ENCODE measurements at places on chromosomes 1 and 21.

DNA sequence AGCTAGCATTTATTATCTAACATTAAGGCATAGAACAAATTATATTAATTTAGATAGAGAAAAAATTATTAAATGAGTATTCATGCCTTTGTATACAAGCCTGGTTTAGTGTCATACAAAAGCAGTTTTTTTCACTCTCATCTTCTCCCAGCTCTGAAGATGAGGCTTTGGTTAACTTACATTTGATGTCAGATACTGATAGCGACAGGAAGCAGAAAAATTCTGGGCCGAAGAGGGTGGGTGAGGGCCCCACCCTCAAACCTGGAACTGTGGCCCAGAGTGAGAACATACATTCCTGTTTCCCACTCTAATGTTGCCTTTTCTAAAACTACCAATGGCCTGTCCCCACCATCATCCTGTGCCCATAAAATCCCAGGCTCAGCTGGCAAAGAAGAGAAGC is 15.0 kb downstream of the OR2T1 start:
- DNase-seq, result no peak

DNA sequence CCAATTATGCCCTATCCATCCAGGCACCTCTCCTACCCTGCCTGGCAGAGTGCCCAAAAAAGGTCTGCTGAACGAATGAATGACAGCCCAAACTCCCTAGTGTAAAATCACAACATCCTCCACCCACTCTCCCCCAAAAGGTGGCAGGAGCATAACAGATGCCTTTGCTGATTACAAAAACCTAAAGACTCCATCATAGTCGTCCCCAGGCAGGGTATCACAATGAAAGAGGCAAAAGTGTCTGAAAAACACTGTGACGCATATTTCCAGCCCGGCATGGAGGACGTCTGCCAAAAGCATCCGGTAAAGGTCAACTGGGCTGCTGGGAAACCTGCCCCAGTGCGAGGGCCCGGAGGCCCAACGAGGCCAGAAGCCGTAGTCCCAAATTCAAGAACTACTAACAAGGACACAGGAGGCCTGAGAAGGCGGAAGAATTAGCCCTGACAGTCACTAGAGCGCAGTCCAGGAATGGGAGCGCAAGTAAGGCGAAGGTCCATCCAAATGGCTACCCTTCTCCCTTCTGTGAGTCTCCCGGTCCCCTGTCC is 576 bp downstream of the SMIM12 start:
- DNase-seq, result no peak

DNA sequence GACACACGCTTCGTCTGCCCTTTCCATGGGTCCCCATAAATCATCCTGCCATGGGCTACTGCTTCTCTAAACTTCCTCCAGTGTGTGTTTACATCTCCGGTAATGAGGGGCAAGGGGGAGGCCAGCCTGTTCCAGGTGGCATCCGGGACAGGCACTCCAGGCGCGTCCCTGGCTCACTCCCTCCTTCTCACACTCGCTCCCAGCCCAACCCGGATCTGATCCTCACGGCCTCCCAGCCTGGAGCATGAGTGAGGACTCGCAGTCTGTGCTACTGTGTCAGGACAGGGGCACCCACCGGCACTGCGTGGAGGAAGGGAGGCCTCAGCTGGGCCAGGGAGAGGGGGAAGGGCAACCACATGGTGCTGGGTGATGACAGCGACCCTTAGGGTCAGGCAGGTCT is 225.4 kb downstream of the TRABD2B start:
- DNase-seq, result no peak

- no peak for DNase-seq
These were observed 31.7 kb upstream of the GPR37L1 start for GRCh38 chr1:202090994-202091393.

- DNase-seq, result no peak
These were observed 28.1 kb upstream of the AK4 start for GRCh38 chr1:65119951-65120350.

DNA sequence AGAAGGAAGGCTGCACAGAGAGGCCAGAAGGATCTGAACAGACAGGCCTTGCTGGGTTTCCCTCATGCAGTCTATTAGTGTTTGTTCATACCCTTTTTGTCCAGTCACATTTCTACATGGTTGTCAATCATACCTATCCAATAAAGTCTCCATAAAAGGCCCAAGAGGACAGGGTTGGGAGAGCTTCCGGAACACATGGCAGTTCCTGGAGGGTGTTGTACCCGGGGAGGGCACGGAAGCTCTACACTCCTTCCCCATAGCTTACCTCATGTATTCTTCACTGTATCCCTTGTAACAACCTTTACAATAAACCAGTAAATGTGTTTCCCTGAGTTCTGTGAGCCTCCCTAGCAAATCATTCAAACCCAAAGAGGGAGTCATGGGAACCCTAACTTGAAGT is 28.0 kb downstream of the MCOLN2 start:
- no peak for DNase-seq

DNA sequence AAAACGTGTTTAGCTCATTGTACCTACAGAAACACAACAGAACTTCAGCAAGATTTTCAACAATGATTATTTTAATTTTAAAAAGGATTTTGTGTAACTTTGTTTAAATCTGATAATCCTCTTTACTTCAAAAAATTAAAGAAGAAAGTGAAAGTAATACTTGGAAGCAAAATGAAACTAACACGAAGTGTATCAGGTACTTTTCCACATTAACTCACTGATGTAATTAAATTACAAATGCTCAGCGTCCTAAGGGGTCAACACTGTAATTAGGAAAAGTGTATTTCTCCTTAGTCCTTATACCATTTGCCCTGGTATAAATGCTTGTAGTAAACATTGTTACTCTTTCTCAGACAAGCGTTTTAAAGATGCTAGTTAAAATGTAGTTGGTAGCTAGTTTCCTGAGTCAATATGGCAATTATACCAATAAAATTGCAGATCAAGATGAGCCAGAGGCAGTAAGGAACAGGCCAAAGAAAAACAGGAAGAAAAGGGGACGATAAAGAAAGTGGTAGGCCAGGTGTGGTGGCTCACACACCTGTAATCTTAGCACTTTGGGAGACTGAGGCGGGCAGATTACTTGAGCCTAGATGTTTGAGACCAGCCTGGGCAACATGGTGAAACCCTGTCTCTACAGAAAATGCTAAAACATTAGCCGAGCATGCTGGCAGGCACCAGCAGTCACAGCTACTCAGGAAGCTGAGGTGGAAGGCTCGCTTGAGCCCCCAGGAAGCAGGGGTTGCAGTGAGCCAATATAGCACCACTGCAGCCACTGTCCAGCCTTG is 553.0 kb downstream of the SMYD3 start:
- DNase-seq, result no peak

GRCh38 chr1:78143673-78144072 is 97.9 kb downstream of the GIPC2 start:
- DNase-seq, result no peak

- DNase-seq, result no peak
These were observed 1363.9 kb upstream of the ADGRL2 start for GRCh38 chr1:80436851-80437250.

GRCh38 chr1:227901906-227902640 is 45.7 kb downstream of the WNT9A start:
- no peak for DNase-seq

- peak; percentile 88 for DNase-seq
These were observed 17.2 kb downstream of the NFYC start for GRCh38 chr1:40708750-40709099.

- DNase-seq, result no peak
These were observed at the start of gene TMPRSS2 for GRCh38 chr21:41507521-41508414. TSS of gene TMPRSS2 (minus strand) at chr21:41508158. CDS start at chr21:41498133, 10,025 bp downstream.

DNA sequence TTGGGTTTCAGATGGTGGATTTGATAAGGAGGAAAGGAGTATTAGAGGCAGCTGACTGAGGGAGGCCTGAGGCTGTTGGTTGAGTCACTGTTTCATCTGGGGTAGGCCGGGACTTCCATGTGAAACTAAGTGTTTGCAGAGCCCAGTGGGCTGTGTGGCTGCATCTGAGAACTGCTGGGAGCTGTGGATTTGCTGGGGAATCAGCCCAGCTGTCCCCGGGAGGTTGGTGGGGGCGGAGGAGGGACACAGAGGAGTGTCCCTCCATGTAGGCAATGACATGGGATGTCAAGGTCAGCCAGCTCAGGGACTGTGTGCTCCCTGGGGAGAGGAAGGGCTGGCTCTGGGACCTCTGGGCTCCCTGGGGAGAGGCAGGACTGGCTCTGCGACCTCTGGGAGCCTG is 36.4 kb downstream of the SLC2A7 start:
- DNase-seq, result no peak

DNA sequence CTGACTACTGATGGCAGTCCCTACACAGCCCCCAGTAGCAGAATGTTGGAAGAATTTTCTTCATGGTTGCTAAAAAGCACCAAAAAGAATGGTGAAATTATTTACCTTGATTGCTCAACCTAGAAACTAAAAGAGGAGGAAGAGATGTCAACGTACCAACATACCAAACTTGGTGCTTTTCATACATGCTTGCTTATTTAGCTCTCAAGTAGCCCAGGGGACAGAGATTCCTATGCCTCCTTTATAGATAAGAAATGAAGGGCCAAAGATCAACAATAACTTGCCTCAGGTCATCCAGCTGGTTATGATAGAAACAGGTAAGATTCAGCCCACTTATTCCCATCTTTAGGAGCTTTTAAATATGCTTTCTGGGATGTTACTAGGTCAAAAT is 170.6 kb downstream of the PIGK start:
- DNase-seq, result no peak

DNA sequence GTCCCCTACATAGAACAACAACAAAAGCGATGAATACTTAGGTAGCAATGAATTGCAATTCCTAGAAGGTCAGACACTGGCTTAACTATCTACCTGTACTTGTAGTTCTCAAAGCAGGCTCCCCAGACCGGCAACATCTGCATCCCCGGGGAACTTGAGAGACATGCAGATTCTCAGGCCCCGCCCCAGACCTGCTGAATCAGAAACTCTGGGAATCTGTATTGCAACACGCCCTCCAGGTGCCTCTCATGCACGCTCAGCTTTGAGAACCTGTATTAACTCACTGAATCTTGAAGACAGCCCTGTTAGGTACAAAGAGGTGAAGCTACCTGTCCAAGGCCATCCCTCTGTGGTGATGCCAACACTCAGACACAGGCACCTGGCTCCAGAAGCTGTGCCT is 128.1 kb downstream of the KAZN start:
- DNase-seq, result no peak

DNA sequence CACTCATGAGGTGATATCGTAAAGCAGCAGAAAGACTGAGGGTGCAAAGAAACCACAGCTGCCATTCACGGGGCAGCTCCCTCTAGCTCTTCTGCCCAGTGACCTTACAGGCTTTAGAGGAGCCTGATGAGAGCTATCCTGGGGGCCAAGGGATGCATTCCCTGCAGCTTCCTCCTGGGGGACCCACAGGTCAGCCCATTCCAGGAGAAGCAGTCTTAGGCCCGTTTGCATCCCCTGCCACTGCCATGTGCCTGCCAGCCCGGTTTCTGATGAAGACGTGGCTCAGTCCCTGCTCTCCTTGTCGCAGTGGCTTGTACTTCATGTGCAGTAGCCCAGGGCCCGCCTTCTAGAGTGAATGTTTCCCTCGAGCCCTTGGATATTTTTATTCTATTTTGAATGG is 22.8 kb downstream of the ATP5PO start:
- DNase-seq, result no peak

DNA sequence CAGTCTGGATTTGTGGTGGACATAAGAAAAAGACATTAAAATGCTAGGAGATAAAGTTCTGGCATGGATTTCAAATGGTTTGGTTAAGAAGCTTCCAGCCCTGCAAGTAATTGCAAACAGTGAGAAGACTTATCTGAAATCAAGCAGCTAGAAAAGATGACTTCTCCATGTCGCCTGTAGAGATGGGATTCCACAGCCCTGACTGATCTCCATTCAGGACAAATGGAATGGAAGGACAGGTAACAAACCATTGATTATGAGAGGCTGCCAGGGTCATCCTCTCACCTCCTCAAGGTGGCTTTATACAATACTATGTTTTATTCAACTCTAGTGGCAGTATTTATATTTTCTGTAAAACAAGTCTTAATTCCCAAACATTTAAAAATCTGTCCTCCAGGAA is 237.9 kb downstream of the HLX start:
- DNase-seq, result no peak

- no peak for DNase-seq
These were observed 138.9 kb upstream of the ERG start for GRCh38 chr21:38637161-38637560.

DNA sequence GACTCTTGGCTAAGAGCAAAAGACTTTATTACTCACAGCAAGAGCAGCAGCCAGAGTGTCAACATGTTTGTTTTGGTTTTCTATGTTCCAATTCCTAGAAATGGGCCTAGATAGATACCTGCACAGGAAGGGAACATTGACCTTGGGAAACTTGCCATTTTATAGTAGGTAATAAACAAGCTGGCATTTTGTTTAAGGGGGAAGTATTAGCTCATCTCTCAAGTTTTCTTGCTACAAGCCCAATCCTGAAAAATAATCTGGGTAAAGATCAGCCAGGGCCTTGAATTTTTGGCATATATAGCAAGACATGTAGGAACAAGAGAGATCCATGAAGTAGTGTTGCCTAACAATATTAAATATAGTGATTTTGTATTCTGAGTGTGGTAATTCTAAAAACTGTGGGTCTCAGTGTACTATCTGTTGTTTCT is 51.4 kb upstream of the RGL1 start:
- DNase-seq, result no peak

DNA sequence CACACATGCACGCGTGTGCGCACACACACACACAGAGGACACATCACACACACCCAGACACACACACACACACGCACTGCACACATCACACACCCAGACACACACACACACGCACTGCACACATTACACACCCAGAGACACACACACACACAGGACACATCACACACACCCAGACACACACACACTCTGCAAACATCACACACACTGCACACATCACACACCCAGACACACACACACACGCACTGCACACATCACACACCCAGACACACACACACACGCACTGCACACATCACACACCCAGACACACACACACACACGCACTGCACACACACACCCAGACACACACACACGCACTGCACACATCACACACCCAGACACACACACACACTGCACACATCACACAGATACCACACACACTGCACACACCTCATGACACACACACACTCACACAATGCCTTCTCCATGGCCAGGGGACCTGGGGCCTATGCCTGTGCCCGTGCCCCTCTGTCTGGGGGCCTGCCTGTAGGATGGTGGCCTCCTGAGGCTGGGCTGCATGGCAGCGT is 24.4 kb downstream of the CRYAA start:
- DNase-seq, result no peak

DNA sequence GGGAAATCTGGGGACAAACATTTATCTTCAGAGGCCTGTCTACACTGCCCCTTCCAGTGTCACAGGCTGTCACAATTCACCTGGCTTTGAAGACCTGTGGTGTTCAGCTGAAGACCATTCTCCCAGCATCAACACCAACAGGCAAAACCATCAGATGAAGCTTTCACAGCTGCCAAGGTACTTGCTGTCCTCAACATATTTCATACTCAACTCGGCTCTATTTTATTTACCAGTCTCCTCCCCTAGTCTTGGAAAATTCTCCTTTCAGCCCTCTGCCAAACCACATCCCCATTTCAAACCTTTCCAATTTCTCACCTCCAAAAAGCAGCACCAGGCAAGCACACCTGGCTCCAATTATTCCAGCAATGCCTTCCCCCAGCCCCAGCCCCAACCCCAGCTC is 108.8 kb downstream of the TGFBR3 start:
- no peak for DNase-seq

- DNase-seq, result no peak
These were observed 207.0 kb upstream of the MAP1LC3C start for GRCh38 chr1:242205622-242206489.

All from epithelial cell of proximal tubule (primary cell).